CD4-positive, CD25-positive, alpha-beta regulatory T cell (primary cell): ENCODE measurements at places on chromosomes 2 and 18. TPM values are rescaled to one million over a fixed set of nuclear protein-coding genes. Genes with fewer than 3 reads are reported as not detected.
A peak's percentile ranks its signal among the peaks of the same experiment; 100 is the strongest.

- DNase-seq: no peak
Observed at GRCh38 chr2:224594840-224595239, 9.7 kb upstream of the CUL3 start.

- peak; percentile 44 for DNase-seq
Observed at GRCh38 chr2:231708773-231709635, 679 bp downstream of the PTMA start.

GRCh38 chr2:25845843-25846505 is 32.3 kb downstream of the ASXL2 start:
- no peak for DNase-seq

- no peak for DNase-seq
Observed at GRCh38 chr2:126824663-126825062, 74.0 kb upstream of the TEX51 start.

DNA sequence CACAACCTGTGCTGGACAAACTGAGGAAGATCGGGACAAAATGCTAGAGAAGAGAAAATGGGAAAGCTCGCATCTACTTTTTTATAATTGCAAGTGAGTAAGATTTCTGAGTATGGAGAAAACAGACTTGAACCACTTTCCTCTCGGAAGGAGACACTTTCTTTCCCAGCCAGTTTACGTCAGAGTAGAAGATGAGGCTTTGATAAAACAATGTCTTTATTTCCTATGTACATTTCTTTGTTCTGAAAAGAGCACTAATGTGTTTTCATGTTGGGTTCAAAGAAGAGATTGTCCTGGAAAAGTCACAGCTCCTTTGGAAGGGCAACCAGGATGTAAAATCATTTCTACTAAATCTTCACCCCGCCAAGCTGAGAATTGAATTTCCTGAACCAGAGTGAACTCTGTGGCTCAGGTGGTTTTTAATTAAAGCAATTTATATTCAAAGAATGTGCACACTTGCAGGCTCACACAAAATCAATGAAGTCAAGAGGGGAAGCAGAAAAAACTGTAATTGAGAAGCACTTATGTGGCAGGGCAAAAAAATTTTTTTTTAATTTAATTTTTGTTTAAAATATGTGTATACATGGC is 23.4 kb upstream of the ITGA6 start:
- no peak for DNase-seq

DNA sequence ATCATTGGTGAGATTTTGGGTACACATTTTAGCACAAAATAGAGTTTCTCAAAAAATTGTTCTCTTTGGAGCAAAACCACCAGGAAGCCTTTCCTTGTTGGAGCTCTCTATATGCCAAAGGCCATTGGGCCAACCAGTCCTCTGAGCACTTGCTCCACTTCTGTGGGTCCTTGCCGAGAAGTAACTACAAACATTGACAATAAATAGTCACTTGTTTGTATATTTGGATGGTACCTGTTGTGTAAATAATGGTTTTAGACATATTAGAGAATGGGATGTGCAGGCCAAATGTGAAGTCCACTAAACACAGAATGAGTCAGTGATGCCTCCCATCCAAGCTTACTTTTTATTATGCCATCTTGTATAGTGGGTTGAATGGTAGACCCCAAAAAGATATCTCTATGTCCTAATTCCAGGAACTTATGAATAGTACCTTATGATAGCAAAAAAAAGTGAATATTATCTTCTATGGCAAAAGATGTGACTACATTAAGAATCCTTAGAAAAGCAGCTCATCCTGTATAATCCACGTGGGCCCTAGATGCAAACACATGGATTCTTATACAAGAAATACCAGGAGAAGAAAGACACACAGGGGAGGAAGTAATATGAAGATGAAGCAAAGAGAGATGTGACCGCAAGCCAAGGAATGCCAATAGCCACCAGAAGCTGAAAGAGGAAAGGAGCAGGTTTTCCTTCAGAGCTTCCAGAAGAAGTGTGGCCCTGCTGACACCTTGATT is 24.6 kb downstream of the SRD5A2 start:
- no peak for DNase-seq

GRCh38 chr2:187338679-187339121 is 109.4 kb downstream of the CALCRL start:
- DNase-seq: no peak

DNA sequence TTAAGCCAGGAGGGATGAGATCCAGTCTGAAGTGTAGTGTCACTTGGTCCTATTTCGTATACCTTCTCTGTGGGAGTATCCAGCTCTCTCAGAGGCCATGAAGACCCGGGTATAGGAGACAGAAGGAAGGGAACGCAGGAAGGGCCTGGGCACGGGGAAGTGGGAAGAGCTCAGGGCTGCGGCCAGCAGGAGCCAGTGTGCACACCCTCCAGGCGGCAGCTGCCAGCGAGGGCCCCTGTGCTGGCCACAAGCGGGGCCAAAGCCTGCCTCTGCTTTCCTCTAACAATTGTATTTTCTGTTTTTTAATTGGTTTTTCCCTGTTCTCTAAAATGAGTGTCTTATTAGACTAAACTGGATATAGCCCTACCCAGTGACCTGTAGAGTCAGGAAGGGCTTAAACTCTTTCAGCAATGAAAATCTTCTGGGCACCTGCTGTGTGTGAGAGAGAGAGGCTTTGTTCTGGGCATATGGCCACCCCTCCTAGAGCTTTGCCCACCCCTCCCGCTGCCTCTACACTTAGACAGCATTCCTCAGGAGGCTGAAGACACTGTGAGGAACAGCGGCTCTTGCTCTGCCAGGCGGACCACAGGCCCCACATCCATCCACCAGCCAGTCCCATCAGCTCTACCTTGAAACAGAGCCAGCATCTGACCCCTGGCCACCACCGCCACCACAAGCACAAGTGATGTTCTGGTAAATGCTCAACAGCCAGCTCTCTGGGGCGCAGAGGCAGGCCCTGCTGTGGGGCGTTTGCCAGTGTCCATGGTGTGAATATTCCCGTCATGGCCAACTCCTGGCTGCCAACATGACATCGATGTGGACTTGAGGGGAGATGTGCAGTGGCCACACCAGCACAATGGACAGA is 9.5 kb downstream of the GPR17 start:
- no peak for DNase-seq

DNA sequence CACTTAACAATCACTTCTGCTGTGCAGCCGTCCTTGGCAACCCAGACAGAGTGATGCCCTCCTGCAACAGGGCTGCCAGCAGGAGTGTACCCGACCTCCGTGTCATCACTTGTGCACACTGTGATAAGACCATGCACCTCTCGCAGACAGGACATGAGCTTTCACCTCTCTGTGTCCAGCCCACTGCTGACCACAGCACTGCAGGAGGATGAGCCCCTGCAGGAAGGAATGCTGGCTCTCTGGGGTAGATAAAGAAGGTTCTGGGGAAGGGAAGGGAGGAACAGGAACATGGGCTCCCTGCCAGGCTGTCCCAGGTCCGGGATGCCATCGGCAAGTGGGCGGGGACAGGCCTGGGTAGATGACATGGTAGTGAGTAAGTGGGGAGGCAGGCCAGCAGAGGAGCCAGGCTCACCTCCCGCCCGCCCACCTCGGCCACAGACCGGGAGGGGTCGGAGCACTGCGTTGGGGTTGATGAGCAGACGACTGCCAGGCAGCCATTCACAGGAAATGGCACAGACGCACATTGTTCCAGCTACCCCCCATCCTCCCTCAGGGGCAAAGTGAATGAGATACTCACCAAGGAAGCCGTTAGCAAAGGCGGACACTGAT is 18.6 kb upstream of the COL6A3 start:
- DNase-seq: peak; percentile 49

DNA sequence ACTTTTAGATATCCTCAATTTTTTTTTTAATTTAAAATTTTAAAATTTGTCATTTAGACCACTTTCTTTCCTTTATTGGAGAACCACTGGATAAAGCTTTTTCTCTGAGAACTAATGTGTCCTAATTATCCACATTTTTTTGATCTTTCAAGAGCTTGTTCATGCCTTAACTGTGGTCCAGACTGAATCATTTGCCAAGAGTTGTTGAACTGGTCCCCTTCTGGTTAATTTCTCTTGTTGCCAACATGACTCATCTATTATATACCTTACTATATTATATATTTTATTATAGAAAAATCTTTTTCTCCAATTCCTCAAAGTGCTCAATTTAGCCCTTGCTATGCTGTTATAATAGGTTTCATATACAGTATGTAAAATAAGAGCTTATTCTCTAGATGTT is 53.1 kb upstream of the TMEM87B start:
- no peak for DNase-seq

GRCh38 chr2:152890736-152891135 is 172.3 kb downstream of the ARL6IP6 start:
- DNase-seq: no peak

GRCh38 chr2:161954103-161954502 is 119.9 kb downstream of the DPP4 start:
- peak; percentile 83 for DNase-seq

DNA sequence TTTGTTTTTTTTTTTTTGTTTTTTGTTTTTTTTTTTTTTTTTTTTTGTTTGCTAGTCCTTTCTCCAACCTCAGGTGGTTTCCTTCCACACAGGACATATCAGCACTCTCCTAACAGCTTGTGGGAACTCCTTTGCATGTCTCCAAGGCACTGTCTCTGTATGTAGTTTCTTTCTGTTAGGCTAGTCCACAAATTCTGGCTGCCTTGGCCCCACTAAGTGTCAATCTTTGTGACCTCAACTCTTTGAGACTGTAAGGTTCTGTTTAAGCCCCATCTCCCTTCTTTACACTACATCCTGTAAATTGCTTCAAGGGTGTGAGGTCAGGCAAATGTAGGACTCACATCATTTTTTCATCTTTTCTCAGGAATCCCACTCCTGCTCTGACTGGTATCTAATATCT is 85.1 kb downstream of the NCOA1 start:
- no peak for DNase-seq

The C2orf80 gene
- polyA plus RNA-seq: not detected

The SERPINB13 gene
- polyA plus RNA-seq: not detected

The PPP1R7 gene
- polyA plus RNA-seq: 90.5 TPM

The ABCB11 gene
- not detected for polyA plus RNA-seq

The SCN7A gene
- not detected for polyA plus RNA-seq

The DTNA gene
- not detected for polyA plus RNA-seq

The TMEM37 gene
- polyA plus RNA-seq: not detected
